ENCODE measurements at places on chromosomes 2 and 18. TPM values are rescaled to one million over a fixed set of nuclear protein-coding genes. Genes with fewer than 3 reads are reported as not detected.

GRCh38 chr18:33195795-33196194 is 244.7 kb downstream of the CCDC178 start:
- no peaks in the 10 kb centered on the region for H3K27me3 ChIP-seq
- no peak overlapping the region for H3K27ac ChIP-seq
- no peak overlapping the region for H3K4me3 ChIP-seq
- no peaks in the 10 kb centered on the region for H3K4me1 ChIP-seq
- DNase-seq = no peak
- no peaks in the 10 kb centered on the region for H3K36me3 ChIP-seq

- no peak overlapping the region for H3K4me3 ChIP-seq
- peaks cover 2% of the 10 kb centered on the region for H3K27me3 ChIP-seq
- H3K4me1 ChIP-seq = peaks cover 29% of the 10 kb centered on the region
Observed at GRCh38 chr18:76474824-76475223, 20.2 kb downstream of the ZNF516 start.

NIF3L1 gene
- total RNA-seq = 32.2 TPM

DNA sequence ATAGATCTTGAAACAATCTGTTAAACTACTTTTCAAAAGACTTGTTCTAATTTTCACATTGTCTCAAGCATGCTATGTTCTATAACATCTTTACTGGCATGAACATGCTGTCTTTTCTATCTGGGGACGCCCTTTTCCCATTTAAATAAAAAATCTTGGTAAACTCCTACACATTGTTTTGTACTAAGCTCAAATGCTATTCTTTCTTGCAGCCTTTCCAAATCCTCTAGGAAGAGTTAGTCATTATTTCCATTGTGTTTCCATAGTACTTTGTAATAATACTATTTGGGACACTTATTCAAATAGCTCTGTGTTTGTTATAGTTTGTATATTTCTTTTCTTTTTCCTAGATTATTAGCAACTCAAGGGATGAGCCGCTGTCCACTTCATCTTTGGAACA is 828.6 kb upstream of the FSHR start:
- no peak overlapping the region for H3K4me3 ChIP-seq
- H3K36me3 ChIP-seq = no peaks in the 10 kb centered on the region
- H3K4me1 ChIP-seq = no peaks in the 10 kb centered on the region
- no peak overlapping the region for H3K27ac ChIP-seq
- DNase-seq = no peak

- H3K36me3 ChIP-seq = peaks cover 39% of the 10 kb centered on the region
- no peak for DNase-seq
- no peak overlapping the region for H3K27ac ChIP-seq
- no peak overlapping the region for H3K4me3 ChIP-seq
- H3K4me1 ChIP-seq = peaks cover 21% of the 10 kb centered on the region
Observed at GRCh38 chr2:190458352-190459107, 50.4 kb downstream of the MFSD6 start.

GRCh38 chr2:146258071-146258470 is 1586.8 kb upstream of the ACVR2A start:
- DNase-seq = no peak
- H3K27me3 ChIP-seq = no peaks in the 10 kb centered on the region
- no peak overlapping the region for H3K27ac ChIP-seq
- H3K36me3 ChIP-seq = no peaks in the 10 kb centered on the region
- H3K4me3 ChIP-seq = no peak overlapping the region

Measured in activated B cell treated with CpG ODN at 0.5 μM for 24 hours (primary cell).